ENCODE measurements at places on chromosomes 4 and X. TPM values are rescaled to one million over a fixed set of nuclear protein-coding genes. Genes with fewer than 3 reads are reported as not detected.

GRCh38 chrX:24002167-24002566 is 24.8 kb downstream of the KLHL15 start:
- DNase-seq: no peak

DNA sequence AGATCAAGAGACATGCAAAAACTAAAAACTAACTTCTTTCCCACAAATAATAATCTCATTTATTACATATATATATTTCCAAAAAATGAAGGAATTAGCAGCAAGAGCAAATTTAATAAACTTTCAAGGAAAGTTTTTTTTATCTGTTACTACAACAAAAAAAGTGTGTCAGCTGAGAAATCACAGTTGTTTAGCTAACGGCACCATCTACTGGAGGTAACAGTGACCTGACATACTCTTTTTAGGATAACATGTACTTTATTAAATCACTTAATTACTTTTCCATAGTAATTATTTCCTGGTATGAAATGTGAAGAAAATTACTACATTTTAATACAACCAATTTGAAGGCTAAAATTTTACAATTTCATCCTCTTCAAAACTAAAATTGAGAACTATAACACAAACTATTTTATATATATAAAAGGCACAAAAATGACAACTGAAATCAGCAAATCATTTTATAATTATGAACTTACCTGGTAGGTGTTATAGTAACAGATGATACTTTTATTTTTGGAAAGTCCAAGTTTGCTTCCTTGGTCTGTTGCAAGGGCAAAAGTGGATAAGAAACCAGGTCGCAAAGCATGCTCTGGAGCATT is 9.1 kb downstream of the LAMTOR3 start:
- DNase-seq: no peak

The ATP2B3 gene
- not detected for total RNA-seq

- no peak for DNase-seq
Observed at GRCh38 chr4:106353786-106354185, 14.8 kb downstream of the GIMD1 start.
